ENCODE measurements at places on chromosomes 16 and 17. TPM values are rescaled to one million over a fixed set of nuclear protein-coding genes. Genes with fewer than 3 reads are reported as not detected.

Gene KRT9
- not detected for total RNA-seq

Gene MRPL45
- 26.0 TPM for total RNA-seq

Gene VTN
- 8.1 TPM for total RNA-seq

Gene NPTX1
- 0.81 TPM for total RNA-seq

Gene DNAH17
- total RNA-seq = not detected

Gene SRR
- total RNA-seq = 21.7 TPM

Gene TMEM235
- total RNA-seq = not detected

Gene TOP3A
- 35.0 TPM for total RNA-seq

Gene CNTNAP4
- total RNA-seq = not detected

Gene GDPD3
- 1.8 TPM for total RNA-seq

Gene EME1
- 5.6 TPM for total RNA-seq

Gene HSPB9
- not detected for total RNA-seq

Gene CBX2
- total RNA-seq = 1.4 TPM

Gene CASKIN1
- 0.54 TPM for total RNA-seq

Gene PRSS21
- not detected for total RNA-seq

All from cardiac atrium fibroblast (primary cell).